Endothelial cell (in vitro differentiated cells): ENCODE measurements at places on chromosomes 12 and 14. TPM values are rescaled to one million over a fixed set of nuclear protein-coding genes. Genes with fewer than 3 reads are reported as not detected.

Gene ARMH4
- 10.5 TPM for total RNA-seq

GRCh38 chr14:32507029-32507984, 178.2 kb downstream of the AKAP6 start:
- no peaks in the 10 kb centered on the region for H3K27me3 ChIP-seq
- H3K36me3 ChIP-seq, result no peaks in the 10 kb centered on the region
- H3K4me1 ChIP-seq, result no peaks in the 10 kb centered on the region
- peak overlapping the region; percentile 28 for H3K27ac ChIP-seq
- no peak overlapping the region for H3K4me3 ChIP-seq

DNA sequence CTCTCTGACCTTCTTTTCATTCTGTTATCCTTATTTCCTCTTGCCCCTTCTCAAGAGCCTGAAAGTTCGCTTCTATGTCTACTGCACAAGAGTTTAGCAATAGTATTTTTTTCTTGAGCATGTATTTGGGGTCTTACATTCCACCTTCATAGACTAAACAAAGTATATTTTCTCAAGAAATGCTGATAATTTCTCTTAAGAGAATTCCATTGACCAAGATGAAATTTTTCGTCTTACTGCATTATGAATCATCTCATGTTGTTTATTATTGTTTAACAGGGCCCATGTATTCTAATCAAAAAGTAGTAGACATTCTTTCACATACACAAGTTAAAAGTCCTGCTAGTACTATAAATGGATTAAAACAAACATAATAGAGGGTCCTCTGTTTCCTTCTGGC, 219.3 kb downstream of the C12orf50 start:
- peaks cover 3% of the 10 kb centered on the region for H3K4me1 ChIP-seq
- H3K27ac ChIP-seq, result no peak overlapping the region
- H3K4me3 ChIP-seq, result no peak overlapping the region
- H3K36me3 ChIP-seq, result no peaks in the 10 kb centered on the region

DNA sequence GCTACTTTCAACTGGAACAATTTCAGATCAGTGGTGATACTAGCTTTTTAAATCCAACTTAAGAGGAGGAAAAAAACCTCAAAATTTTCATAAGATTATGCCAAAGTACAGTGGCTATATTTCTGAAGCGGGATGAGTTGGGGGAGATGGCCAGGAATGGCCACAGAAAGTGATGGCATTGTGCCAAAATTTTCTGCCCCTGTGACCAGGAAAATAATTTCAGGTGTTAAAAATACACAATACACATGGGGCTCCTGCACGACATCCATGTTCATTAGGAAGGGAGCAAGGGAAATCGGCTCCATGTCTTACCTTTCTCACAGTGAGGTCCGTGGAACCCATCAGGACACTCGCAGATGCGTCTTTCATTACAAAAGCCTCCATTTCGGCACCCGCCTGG, 53.7 kb downstream of the WIF1 start:
- H3K27me3 ChIP-seq, result no peaks in the 10 kb centered on the region
- no peak overlapping the region for H3K4me3 ChIP-seq
- H3K4me1 ChIP-seq, result no peaks in the 10 kb centered on the region
- no peak overlapping the region for H3K27ac ChIP-seq
- DNase-seq, result no peak

- H3K27me3 ChIP-seq, result no peaks in the 10 kb centered on the region
These were observed 56.9 kb downstream of the LIN52 start for GRCh38 chr14:74141703-74142102.

GRCh38 chr12:93581370-93581769, 8.9 kb downstream of the SOCS2 start:
- no peak overlapping the region for H3K27ac ChIP-seq
- peaks cover 4% of the 10 kb centered on the region for H3K36me3 ChIP-seq
- no peak for DNase-seq
- no peak overlapping the region for H3K4me3 ChIP-seq
- peaks cover 2% of the 10 kb centered on the region for H3K27me3 ChIP-seq
